Smooth muscle cell of trachea (primary cell): ENCODE measurements at places on chromosomes 12 and 14. TPM values are rescaled to one million over a fixed set of nuclear protein-coding genes. Genes with fewer than 3 reads are reported as not detected.

The ADCY4 gene
- total RNA-seq: 9.6 and 11.7 TPM in 2 replicates

The DAO gene
- not detected in 2 replicates for total RNA-seq

The PPP1CC gene
- total RNA-seq: 91.5 and 166 TPM in 2 replicates

The IFT43 gene
- total RNA-seq: 26.8 and 40.6 TPM in 2 replicates

The PMCH gene
- not detected in 2 replicates for total RNA-seq

The KRT83 gene
- not detected in 2 replicates for total RNA-seq

The KRT6A gene
- total RNA-seq: under 0.01 TPM in 1 of 2 replicates, not detected in the other

The HVCN1 gene
- 4.1 and 10.1 TPM in 2 replicates for total RNA-seq

The CINP gene
- total RNA-seq: 54.7 and 85.4 TPM in 2 replicates

The CRIP1 gene
- total RNA-seq: 1.3 and 2.5 TPM in 2 replicates

The RNU4-1 gene
- under 0.01 TPM in 2 replicates for total RNA-seq

The CLEC7A gene
- total RNA-seq: not detected in 2 replicates

The BICDL1 gene
- under 0.01 TPM in 1 of 2 replicates, not detected in the other for total RNA-seq

The BEGAIN gene
- total RNA-seq: 0.33 TPM in 1 of 2 replicates, not detected in the other

The GPR65 gene
- total RNA-seq: under 0.01 TPM in 1 of 2 replicates, not detected in the other

The SRP54 gene
- total RNA-seq: 71.3 and 110 TPM in 2 replicates

The KLHL33 gene
- total RNA-seq: 0.17 and 0.29 TPM in 2 replicates

The LPAR5 gene
- total RNA-seq: not detected in 2 replicates

The FGF23 gene
- not detected in 2 replicates for total RNA-seq

The TSHR gene
- total RNA-seq: 0.33 TPM in 1 of 2 replicates, not detected in the other

The ZNF219 gene
- total RNA-seq: 1.5 and 5.1 TPM in 2 replicates

The GON7 gene
- 6.3 and 14.7 TPM in 2 replicates for total RNA-seq

The LALBA gene
- total RNA-seq: not detected in 2 replicates

The EGLN3 gene
- 0.29 and 0.83 TPM in 2 replicates for total RNA-seq

The NCOR2 gene
- total RNA-seq: 44.8 and 50.3 TPM in 2 replicates

The ALDH1L2 gene
- 41.4 and 57.9 TPM in 2 replicates for total RNA-seq

The KRT6C gene
- total RNA-seq: not detected in 2 replicates

The ANO4 gene
- total RNA-seq: 0.44 and 1.3 TPM in 2 replicates

The SYT1 gene
- 1.3 and 1.6 TPM in 2 replicates for total RNA-seq

The PCED1B gene
- not detected in 2 replicates for total RNA-seq

The EPYC gene
- 0.15 TPM in 1 of 2 replicates, not detected in the other for total RNA-seq

The IL31 gene
- total RNA-seq: not detected in 2 replicates

The NYNRIN gene
- 20.4 and 42.7 TPM in 2 replicates for total RNA-seq

The RND1 gene
- under 0.01 and 0.33 TPM in 2 replicates for total RNA-seq

The DUSP16 gene
- 9.6 and 11.8 TPM in 2 replicates for total RNA-seq

The KHNYN gene
- total RNA-seq: 55.3 and 67.8 TPM in 2 replicates

The GLIPR1 gene
- total RNA-seq: 43.7 and 71.6 TPM in 2 replicates

The SPIC gene
- total RNA-seq: not detected in 2 replicates

The KRT77 gene
- not detected in 2 replicates for total RNA-seq

The CMA1 gene
- total RNA-seq: not detected in 2 replicates

The ABHD12B gene
- not detected in 2 replicates for total RNA-seq

The TMEM179 gene
- total RNA-seq: not detected in 2 replicates

The IKBIP gene
- total RNA-seq: 54.4 and 70.5 TPM in 2 replicates

The MANSC4 gene
- not detected in 2 replicates for total RNA-seq
